ENCODE measurements at places on chromosomes 1 and 21.

GRCh38 chr1:31335007-31335406, 37.9 kb downstream of the FABP3 start:
- DNase-seq = no peak

DNA sequence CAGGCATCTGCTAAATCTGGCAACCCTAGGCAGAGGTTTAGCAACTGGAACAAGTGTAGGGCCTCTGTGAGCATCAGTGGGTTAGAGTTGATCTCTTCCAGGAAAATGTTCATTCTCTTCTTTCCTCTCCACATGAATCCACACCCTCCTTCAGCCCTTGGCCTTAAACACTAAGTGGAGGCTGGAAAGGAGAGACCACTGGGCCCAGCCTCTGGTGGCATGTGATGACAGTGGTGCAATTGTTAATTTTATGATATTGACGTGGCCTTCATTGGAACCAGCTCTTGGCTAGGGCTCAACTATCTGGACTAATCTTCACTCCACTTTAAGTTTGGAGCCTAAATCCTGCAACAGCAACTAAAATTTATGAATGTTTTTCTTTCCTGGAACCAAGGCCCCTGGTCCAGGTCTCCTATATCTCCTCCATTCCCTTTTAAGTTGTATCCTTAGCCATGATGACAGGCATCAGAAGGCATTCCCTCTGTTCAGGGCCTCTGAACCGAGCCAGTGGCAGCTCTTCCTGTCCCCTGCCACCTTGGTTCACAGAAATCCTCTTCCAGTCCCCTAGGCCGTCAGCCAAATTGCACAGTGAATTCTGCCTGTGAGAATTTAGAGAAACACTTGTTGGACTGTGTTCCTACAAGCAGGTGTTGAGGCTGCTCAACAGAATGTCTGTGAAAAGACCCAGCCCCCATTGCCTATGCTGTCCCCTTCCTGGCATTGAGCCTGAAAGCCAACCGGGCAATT, 132.2 kb downstream of the PSMG1 start:
- DNase-seq = no peak

DNA sequence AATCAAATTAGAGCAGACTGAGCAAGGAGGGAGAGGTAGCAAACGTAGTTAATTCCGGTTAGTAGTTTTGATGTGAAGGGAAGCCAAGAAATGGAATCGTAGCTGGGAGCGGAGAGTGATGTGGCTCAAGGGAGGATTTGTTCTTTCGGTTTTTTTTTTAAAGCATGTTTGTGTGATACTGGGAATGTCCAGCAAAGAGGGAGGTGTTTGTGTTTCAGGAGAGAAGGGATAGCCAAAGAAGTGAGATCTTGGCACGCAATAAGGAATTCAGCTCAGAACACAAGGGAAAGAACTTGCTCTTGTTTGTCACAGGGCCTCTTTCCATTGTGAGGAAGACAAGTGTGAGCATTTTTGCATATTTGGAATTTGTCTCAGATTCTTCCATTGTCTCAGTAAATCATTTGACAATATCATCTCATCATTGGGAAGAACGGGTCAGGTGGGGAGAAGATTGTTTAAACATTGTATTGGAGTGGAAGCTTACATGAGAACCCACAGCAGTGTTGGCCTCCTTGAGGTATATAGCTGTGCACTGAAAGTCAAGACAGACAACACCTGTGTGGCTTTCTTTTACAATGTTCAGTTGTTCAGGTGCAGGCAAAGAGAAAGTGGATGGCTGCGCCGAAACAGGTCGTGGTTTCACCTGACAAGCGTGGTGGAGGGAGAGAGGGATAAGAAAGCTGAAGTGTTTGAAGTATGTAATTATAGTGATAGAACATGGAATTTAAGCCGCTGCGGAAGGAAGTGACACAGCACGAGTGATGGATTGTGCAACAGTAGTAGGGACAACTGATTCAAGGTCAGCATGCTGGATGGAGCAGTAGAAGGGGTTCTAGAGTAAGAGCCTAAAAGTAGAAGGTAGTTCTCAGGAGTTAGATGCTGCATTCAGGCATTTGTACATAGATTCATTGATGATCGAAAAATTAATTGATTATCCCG, 25.4 kb downstream of the FMN2 start:
- no peak for DNase-seq

DNA sequence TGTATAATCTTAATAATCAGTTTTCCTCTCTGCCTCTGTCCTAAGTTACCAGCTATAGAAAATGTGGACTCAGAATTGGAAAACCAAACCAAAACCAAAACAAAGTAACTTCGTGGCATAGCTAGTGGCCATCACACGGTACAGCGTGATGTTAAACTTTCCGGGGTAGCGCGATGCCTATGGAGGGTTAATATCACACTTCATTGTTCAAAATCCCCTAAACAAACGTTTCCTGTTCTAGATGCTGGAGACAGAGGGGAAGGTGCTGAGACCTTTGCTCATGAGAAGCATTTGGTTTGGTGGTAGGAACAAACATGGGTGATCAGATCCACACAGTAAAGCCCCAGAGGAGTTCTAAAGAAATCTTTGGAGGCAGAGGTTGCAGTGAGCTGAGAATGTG, 4.9 kb downstream of the AADACL4 start:
- no peak for DNase-seq

- no peak for DNase-seq
Observed at GRCh38 chr1:48692235-48692634, 84.5 kb downstream of the BEND5 start.

GRCh38 chr21:26719750-26720149, 125.5 kb downstream of the ADAMTS1 start:
- no peak for DNase-seq

- no peak for DNase-seq
Observed at GRCh38 chr1:115757326-115757725, 11.2 kb downstream of the CASQ2 start.
